Foreskin fibroblast (primary cell): ENCODE measurements at places on chromosomes 1 and 21.

DNA sequence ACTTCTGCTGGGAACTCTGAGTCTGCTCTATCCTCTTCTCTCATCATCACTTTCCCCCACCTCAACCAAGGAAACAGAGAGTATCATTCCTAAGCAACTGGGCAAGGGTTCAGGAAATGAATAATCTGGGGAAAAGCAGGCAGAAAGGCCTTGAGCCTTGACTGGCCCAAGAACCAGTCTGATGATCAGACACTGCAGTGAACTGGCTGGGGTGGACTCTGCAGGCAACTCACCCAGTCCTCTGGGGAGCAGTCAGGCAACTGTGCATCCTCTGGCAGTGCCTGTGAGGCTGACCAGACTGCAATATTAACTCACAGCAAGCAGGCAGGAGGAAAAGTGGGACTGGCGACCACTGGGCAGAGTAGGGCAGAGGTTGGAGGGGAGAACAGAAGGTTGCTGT lies 991 bp downstream of the ANKRD35 start:
- peak; percentile 68 for DNase-seq

DNA sequence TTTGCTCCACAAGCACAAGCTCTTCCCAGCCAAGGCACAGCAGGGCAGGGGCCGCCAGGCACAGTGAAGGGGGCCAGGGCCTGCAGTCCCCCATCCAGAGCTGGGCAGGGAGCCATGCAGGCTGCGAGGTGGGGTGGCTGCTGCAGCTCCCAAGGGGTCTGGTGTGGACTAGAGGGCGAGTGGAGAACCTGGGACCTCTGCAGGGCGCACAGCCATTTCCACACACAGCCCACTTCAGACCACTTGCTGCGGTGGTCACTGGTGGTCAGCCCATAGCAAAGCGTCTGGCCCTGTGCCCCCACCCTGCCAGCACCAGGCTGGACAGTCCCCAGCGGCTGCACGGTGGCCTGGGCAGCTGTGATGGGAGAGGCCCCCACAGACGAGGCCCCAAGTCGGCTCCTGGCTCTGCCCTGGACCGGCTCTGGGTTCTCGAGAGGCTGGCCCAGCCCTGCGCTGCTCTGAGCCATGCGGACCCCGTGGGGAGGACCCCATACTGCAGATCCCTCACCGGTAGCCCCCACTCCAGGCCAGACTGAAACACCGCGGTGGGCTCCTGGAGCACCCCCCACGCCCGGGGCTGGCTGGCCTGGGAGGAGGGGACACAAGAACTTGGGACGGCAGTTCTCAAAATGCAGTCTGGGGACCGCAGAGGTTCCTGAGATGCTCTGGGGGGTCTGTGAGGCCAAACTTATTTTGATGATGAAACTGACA lies 47.1 kb upstream of the COL6A2 start:
- DNase-seq, result no peak

DNA sequence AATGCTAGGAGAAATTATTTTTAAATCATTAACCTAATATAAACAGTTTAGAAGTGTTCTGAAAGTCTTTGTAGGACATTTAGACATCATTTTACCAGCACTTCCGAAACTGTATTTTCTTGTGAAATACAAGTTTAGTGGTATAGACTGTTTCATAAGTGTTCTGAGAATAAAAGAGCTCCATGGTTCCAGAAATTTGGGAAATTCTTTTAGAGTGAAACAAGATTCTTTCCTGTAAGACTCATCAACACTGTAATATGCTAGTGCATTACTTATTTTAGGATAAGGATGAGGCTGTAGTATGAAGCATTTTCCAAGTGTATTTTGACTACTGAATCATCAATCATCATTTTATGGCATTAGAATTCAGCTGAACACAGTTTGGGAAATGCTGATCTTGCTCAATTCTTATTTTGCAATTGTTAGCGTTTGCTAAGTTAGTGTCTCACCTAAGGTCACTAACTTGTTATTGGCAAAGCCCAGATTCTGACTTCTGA lies 73.4 kb downstream of the CEP350 start:
- peak; percentile 83 for DNase-seq

DNA sequence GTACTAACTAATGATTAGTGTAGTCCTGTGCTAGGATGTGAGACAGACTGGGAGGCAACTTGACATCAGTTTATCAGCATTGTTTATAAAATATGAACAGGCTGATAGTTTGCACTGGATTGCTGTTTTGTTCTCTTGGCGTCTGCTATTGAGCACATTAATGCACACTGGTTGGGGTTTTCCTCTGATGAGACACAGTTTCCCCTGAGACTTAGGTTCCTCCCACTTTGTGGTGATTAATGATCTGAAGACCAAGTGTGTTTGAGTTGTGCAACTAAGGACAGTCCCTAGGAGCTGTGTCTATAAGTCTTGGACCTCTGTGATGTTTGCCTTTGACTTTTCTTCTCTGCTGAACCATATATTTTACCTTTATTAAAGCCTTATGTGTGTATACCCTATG lies 1015.4 kb downstream of the AMY1C start:
- DNase-seq, result no peak

DNA sequence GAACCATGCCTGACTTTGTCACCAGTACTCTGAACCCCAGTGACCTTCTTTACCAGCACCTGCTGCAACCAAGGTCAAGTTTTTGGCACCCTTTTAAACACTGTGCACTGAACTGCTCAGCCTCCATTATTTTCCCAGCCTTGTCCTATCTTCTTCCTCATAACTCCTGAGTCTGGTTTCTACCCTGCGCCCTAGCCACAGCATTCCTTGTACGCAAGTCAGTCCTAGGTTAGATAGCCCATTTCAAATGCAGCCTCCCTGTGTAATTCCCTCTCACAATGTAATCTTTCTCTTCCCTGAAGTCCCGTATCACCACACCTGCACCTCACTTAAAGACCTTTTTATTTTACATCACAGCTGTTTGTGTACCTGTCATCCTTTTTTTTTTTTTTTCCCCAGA lies 37.2 kb downstream of the DNTTIP2 start:
- DNase-seq, result no peak

DNA sequence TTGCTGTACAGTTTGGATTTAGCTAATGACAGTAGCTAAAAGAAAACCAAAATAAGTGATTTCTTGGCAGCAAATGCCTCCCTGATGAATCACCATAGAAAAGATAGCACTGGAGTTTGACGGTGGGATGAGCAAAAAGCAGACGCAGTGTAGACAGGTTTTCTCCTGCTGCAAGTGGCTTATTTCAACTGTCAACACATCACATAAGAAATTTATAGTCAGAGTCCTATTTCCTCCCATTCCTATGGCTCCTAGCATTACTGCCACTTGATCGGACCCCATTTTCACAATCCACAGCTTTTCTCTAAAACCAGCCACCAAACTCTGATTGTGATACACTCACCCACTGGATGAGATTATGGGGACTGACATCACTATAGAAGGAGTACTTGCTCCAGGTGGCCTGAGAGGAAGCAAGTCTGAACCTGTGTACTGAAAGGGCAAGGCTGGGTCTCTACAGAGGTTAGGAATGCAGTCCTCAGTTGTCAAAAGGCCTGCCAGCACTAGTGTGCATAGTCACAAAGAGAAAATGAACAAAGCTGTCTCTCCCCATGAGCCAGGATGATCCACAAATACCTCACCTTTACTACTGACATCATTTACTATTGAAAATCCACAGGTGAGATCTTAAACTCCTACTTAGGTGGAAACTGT lies 359.8 kb downstream of the LTN1 start:
- peak; percentile 60 for DNase-seq

GRCh38 chr1:32714277-32714676 lies 11.7 kb upstream of the SYNC start:
- DNase-seq, result no peak

- no peak for DNase-seq
Observed at GRCh38 chr1:54498383-54499096, 49.5 kb upstream of the ACOT11 start.
